ENCODE measurements at places on chromosomes 3 and 15. TPM values are rescaled to one million over a fixed set of nuclear protein-coding genes. Genes with fewer than 3 reads are reported as not detected.

LINGO1 gene
- 0.14 TPM for total RNA-seq

OCA2 gene
- total RNA-seq, result 0.81 TPM

TMEM207 gene
- not detected for total RNA-seq

SHF gene
- total RNA-seq, result 3.1 TPM

GP5 gene
- not detected for total RNA-seq

IQCF6 gene
- not detected for total RNA-seq

SLC28A1 gene
- total RNA-seq, result not detected

SNX22 gene
- total RNA-seq, result 0.09 TPM

ISLR gene
- not detected for total RNA-seq

CFAP100 gene
- not detected for total RNA-seq

GPR27 gene
- 8.6 TPM for total RNA-seq

BUB1B gene
- 42.8 TPM for total RNA-seq

GRCh38 chr3:51063053-51063452 lies 322.0 kb upstream of the MANF start:
- no peak for DNase-seq

DNA sequence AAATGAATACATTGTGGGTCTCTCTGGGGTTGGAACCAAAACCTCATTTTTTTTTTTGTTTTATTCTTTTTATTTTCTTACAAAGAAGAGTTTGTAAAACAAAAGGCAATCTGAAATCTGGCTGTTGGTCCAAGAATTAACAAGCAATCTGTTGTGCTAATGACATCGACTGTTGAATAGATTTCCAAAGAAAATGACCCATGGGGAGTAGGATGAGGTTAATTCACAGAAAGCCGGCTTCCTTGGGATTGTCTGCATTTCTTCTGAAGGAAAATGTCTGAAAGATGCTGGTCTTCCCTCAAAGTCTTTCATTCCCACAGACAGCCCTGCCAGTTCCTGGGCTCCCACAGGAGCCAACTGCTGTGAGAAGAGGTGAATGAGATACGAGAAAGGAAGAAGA lies 92.9 kb downstream of the LRRC3B start:
- DNase-seq, result no peak

DNA sequence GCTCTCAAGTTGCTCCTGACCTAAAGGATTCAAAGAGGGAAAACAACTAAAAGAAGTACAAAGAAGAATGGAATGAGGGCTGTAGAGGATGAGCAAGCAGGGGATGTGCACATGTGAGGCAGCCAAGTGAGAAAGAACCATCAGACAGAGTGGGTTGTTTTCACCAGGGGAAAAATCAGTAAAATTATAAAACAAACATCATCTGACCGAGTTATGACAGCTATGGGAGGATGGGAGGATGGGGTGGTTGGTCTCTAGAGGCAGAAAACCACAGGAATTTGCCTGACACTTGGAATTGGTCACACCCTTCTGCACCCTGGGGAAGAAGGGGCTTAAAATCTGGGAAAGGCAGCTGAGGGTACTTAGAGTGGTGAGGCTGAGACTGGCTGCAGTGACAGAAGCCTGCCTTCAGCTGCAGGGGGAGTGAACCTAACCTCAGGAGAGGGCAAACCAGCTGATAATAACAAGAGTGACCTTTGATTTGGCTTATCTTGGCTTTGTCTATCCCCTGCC lies 10.1 kb downstream of the ARHGAP31 start:
- no peak for DNase-seq

GRCh38 chr3:3503411-3503810 lies 295.8 kb upstream of the LRRN1 start:
- no peak for DNase-seq

- DNase-seq, result no peak
These were observed 1435.9 kb downstream of the OTOL1 start for GRCh38 chr3:162932503-162932902.

- no peak for DNase-seq
These were observed 105.4 kb downstream of the PTPRG start for GRCh38 chr3:61666615-61667330.

GRCh38 chr3:89447243-89447642 lies 339.8 kb downstream of the EPHA3 start:
- no peak for DNase-seq

DNA sequence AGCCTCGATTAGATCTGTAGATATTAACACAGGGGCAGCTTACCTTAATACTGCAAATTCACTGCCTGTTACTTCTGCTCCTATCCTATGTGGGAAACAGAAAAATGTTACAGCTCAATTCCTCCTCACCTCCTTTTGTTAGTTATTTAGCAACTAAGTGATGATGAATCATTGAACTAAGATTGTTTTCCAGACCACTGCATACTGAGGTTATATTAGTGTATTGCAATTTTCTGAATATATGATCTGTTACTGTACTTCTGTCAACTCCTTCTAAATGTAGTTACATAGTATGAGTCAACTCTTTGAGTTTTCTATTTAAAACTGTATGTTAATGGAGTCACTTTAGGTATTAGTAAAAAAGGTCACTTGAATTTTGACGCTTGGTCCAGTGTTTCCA lies 331.5 kb upstream of the SLCO3A1 start:
- no peak for DNase-seq

GRCh38 chr3:32399030-32399620 lies 7.5 kb downstream of the CMTM7 start:
- DNase-seq, result peak; percentile 51

DNA sequence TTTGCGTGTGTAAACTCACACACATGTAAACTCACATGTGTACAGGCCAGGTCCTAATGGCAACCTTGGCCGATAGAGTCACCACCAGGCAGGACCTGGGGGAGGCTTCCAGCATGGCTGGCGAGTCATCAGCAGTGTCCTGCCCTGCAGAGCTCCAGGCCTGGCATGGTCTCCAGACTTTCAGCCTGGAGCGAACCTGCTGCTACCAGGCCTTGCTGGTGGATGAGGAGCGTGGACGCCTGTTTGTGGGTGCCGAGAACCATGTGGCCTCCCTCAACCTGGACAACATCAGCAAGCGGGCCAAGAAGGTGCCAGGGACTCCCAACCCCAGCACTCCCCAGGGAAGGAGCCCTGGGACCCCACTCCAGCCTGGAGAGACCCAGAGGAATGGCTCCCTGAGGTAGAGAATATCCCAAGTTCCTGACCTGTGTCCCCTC lies 1.0 kb downstream of the SEMA3B start:
- no peak for DNase-seq

GRCh38 chr3:71809321-71810026 lies 24.5 kb upstream of the PROK2 start:
- DNase-seq, result no peak

DNA sequence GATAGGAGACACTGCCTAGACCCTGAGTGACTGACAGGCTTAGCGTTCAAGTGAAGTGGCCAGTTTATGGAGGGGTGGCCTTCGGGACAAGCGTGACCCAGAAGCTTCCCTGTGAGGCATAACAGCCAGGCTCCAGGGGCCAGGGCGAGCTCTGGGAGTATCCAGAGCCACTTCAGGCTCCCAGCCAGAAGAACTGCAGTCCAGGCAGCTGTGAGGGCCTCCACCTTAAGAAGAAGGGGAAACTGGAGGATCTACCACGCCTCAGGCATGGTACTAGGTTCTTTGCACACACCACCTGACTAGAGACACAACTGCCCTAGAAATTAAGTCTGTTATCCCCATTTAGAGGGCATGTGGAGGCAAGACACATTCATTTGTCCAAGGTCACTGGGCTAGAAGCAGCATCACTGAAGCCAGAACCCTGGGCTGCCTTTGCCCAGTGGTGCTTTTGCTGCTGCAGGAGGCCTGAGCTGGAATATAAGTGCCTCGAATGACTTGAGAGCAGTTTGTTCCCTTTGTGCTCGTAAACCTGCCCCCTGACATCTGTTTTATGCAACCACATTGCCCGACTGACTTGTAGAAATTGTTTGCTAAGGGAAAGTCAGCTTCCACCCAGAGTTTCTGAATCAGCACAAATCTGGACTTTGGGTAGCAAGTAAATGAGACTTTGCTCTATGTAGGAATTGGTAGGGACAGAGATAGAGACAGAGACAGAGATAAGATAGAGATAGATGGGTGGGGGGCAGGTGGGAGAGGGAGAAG lies 23.3 kb downstream of the RASGRF1 start:
- DNase-seq, result no peak

GRCh38 chr3:150822636-150823035 lies 59.7 kb upstream of the SIAH2 start:
- DNase-seq, result no peak

GRCh38 chr3:187130346-187131066 lies 8.8 kb downstream of the RPL39L start:
- DNase-seq, result no peak

DNA sequence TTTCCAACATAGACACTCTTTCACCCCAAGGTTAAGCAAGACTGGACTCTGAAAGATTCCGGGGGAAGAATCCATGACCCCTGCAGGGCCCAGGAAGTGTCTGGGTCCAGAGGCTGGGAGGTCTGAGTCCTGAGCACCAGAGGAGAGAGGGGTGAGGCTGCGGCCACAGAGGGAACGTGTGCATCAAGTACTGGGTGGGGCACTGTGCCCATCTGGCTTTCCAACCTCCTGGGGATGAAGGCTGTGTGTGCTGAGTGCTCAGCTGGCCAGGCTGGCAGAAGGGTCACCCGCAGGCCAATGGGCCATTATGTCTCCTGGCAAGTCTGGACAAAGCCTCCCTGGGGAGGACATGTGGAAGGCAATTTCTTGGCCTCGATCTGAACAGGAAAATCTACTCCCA lies 3.3 kb downstream of the CHRNA3 start:
- DNase-seq, result no peak

DNA sequence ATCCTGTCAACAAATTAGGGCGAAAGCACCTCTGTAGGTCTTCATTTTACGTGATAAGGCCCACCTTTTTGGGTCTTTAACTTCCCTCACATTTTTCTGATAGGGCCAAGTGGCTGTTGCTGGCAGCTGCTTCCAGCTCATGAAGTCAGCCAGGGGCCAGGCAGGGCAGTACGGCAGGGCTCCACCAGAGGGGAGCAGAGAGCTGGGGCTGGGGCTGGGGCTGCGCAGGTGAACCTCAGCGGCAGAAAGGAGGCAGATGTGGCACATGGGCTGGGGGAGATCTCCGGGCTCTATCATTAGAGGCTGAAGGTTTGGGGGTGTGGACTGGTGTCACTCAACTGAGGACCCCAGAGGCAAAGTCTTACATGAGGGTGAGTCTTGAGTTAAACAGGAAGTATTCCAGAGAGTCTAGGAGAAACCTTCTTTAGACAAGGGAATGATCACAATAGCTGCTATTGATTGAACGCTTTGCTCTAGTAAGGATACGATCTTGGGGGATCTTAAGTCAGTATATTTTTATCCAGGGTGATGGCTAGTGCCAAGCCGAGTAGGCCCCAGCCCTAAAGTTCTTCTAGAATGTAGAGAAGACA lies 62.8 kb upstream of the MEX3B start:
- DNase-seq, result peak; percentile 20

- no peak for DNase-seq
These were observed 153.9 kb downstream of the P3H2 start for GRCh38 chr3:189966843-189967242.

DNA sequence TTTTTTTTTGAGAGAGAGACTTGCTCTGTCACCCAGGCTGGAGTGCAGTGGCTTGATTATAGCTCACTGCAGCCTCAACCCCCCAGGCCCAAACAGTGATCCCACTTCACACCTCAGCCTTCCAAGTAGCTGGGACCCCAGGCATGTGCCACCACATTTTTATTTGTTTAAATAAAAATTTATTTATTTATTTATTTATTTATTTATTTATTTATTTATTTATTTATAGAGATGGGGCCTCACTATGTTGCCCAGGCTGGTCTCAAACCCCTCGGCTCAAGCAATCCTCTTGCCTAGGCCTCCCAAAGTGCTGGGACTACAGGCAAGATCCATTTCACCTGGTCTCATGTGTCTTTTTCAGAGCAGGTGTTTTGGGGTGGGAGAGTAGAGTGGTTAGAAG lies 15.5 kb downstream of the CAPN3 start:
- no peak for DNase-seq

GRCh38 chr3:126167566-126167965 lies 12.8 kb downstream of the ALDH1L1 start:
- no peak for DNase-seq
